Fibroblast of skin of scalp (primary cell): ENCODE measurements at places on chromosomes 3 and 15.

- DNase-seq, result no peak
Measured at GRCh38 chr15:100112636-100113305, 229.0 kb downstream of the ADAMTS17 start.

GRCh38 chr3:37558580-37558979 lies 303.1 kb upstream of the CTDSPL start:
- no peak for DNase-seq

GRCh38 chr3:46593979-46594378 lies 18.3 kb upstream of the FAM240A start:
- no peak for DNase-seq

- DNase-seq, result no peak
Measured at GRCh38 chr3:36652104-36652503, 112.2 kb downstream of the DCLK3 start.

DNA sequence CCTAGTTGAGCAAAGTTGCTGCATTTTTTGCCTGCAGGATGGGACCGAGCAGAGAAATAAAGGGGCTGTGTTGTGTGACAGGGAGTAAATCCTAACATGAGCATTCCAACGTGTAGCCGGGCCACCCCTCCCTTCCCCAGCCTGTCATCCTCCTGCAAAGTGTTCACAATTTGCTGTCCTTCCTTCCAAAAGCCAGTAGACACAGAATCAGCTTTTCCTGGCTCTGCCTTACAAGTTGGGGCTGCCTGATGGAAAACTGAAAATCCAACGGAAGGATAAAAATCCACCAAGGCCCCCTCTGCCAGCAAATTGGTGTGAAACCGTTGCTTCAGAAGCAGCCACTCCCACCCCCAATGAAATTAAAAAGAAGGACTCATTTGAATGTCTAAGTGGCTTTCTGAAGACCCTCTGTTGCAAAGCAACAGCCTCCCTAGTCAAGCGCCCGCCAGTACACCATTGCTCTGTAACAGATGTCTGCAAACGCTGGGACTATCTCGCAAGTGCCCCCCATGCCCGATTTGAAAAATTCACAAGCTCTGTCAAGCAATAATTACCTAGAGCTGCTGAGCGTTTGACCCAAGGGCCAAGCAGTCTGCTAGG lies 665 bp downstream of the FRMD4B start:
- DNase-seq, result no peak

DNA sequence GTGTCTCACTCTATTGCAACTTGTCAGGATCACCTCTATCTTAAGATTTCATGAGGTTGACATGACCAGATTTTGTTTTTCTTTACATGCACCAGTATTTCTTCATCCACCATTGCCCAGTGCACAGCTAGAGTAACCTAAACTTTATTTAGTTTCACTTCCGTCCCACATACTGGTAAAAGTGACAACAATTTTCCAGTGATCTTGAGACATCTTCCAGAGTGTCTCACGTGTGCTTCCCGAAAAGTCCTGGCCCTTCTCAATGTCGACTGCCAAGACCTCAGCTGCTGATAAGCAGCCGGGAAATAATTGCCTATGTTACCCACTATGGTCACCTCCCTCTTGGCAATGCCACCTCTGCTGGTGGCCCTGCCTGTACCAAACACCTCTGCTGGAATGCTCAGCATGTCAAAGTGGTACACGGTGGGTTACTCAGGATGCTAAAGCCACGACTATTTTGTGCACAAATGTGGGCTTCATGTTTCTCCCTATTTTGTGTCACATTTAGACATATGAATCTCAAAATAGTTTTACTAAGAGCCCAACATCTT lies 379.7 kb upstream of the TGFBR2 start:
- DNase-seq, result peak; percentile 40

DNA sequence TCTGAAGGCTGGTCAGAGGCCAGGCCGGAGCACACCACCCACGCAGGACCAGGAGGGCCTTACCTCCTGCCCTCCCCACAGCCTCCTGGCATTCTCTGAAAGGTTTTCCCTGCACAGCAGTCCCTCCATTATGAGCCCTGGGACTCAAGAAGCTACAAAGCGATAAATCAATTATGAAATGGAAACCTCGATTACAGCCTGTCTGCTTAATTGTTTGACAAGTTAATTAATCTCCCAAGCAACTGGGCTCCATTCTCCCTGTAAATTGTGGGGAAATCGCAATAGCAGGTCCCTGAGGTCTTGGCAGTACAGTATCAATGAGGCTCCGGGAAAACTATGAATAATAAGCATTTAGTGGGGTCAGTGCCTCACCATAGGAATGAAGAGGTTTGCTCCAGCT lies 683.5 kb downstream of the NTRK3 start:
- no peak for DNase-seq

DNA sequence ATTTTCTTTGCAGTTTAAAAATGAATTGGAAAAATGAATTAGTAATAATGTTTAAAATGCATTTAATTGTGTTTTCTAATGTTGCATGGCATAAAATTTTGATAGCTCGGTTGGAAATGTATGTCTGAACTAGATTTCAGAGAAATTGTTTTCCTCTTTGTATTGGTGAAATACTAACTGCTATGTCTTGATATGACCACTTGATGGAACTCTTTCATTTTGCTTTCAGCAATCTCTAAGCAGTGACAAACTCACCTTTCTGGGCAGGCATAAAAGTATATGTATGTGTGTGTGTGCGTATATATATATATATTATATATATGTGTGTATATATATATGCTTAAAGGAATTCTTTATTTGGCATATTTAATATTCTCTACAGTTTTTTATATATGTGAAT lies 239.3 kb upstream of the ZNF717 start:
- DNase-seq, result peak; percentile 39

- peak; percentile 18 for DNase-seq
Measured at GRCh38 chr3:195873971-195874370, 34.4 kb downstream of the TNK2 start.

DNA sequence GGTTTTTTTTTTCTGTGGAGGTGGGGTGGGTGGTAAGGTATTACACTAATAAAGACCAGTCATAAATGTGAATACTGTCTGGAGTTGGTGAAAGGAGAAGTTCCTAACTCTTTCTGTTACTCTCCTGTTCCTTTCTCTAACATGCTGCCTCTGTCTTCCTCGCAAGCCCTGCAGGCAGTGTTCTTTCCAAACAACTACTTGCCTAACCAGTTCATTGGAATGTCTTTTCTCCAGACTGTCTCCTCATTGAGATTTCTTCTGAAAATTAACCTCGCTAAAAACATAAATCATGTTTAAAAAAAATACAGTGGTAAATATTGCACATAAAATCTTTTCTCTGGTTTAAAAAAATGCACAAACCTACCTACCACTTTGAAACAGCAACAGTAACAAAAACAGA lies 135.2 kb downstream of the TP63 start:
- peak; percentile 3 for DNase-seq

GRCh38 chr3:46406788-46407611 lies at the start of the genes CCR5AS and CCRL2:
CCR5AS (minus strand) TSS chr3:46407066.
CCRL2 (plus strand) TSS chr3:46407259; CDS start chr3:46408080, 821 bp downstream.
- DNase-seq, result peak; percentile 58

DNA sequence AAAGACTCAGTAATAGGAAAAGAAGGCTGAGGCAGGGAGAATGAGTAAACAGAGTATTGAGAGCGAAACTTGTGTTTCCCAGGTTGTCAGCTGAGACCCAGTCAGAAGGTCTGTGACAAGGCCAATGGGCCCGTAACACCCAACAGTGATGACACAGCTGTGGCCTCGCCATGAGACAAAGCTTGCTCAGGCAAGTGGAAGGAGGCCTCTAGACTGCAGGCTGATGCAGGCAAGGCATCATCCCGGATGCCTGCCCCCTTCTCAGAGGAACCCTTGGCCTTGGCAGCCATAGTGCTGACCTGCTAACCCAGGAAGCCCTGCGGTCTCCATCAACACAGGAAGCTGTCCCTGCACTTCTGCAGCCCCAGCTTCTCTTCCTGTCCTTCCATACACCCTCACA lies 15.4 kb downstream of the RAB6B start:
- no peak for DNase-seq

GRCh38 chr15:58241872-58242271 lies 103.7 kb downstream of the AQP9 start:
- DNase-seq, result peak; percentile 15

DNA sequence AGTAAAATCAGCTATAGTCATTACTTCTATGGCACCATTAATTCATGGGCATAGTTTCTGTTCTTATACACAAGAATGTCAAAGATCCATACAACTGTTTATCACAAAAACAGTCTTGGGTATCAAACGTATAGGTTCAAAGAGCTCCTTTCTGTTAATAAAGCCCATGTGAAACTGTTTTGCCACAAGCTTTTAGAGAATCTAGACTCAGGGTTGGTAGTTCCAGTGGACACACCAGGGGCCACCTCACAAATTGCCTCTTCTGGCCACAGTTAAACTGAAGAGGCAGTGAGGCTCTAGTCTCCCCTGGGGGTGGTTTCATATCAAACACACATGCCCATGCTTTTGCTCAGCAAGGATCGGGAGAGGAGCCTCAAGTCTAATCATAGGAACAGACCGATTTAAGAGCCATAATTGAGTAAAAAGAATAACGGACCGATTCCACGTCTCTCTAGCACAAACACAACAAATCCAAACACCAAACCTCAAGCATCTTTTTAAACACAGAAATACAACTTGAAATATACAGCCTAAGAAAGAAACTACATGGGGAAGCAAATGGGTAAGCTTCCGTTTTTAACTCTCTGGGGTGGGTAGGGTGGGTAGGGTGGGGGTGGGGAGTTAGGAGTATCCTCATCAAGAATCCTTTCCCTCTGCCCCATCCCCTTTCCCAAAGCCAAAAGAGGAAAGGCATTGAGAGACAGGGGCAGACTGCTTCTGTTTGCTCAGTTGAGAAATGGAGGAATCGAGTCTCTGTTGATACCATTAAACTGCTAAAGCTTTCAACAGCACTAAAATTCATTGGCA lies 443.3 kb downstream of the MAGI1 start:
- DNase-seq, result no peak

DNA sequence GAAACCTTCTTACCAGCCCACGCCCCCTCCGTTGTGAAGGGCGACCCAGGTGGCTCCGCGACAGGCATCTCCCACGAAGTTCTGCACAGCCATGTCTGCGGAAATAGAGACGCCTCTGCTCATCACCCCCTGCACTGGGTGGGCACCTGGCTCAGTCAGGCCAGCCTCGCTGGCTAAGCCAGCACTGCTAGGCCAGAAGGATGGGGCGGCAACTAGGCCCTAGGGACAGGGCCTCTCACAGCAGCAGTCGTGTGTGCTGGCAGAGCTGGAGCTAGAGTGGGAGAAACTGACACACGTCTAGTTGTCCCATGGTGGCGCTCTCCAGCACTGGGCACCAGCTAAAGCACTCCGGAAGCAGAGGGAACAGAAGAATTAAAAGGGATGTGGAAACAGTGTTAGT lies 12.5 kb upstream of the ZXDC start:
- DNase-seq, result no peak

- peak; percentile 60 for DNase-seq
Measured at GRCh38 chr3:55549177-55549576, 62.1 kb upstream of the WNT5A start.

DNA sequence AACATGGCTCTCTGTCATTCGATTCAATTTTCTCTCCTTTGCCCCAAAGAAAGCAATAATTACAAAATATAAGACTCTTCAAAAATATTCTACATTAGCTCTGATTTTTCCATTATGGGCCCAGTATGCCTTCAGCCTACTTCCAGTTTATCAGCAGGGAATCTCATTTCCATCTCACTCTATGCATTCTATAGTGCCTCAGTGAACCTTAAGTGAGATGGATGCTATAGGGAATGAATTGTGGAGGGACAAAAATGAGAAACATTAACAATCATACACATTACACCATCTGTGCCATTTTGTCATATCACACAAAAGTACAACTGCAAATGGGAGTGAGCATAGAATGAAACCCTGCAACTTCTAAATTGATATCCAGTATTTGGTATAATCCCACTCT lies 50.7 kb upstream of the TSPAN3 start:
- DNase-seq, result no peak

GRCh38 chr3:16242177-16242576 lies 22.6 kb downstream of the DPH3 start:
- no peak for DNase-seq

- DNase-seq, result peak; percentile 63
Measured at GRCh38 chr15:82803793-82804574, 1.9 kb downstream of the FSD2 start.

DNA sequence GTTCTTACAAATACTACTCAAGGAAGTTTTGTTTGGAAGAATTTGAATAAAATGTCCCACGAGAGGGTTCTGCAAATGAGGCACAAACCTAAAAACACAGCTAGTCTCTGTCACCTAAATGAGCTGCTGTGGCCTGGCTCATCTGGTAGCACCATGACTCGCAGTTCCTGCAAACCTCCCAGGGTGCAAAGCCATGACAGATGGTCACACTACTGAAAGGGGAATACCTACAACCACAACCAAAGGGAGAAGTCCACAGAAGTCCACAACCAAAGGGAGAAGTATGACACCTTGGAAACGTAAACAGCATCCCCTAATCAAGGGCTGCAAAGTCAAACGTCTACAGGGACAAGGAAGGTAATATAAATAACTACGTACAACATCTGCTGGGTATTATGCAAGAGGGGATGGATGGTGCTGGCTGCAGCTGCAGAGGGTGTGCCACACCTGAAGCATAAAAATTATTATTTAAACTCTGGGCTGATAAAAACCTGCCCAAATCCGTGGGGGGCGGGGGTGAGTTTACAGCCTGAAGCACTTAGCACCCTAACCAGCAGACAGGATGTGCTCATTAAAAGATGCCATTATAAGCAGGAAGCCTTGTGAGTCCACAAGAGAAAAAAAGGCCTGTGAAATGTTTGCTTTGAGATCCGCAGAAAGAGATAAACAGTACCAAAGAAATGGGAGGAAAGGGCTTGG lies 184.0 kb downstream of the MAGI1 start:
- no peak for DNase-seq

DNA sequence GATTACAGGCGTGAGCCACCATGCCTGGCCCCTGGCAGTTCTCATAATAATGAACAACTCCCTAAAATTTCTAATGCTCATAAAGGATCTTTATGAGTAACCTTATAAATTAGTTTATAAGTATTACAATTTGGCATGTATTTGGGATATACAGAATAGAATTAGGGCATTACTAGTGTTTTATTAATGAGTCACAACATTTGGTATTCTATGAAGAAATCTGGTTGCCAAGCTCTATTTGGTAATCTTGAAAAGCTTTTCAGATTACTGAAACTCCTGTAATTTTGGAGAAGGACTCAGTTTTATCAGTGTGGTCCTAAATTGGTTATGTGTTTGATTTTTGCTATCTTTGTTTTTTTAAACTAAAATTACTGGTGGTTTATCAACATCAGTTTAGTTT lies 45.8 kb downstream of the TM6SF1 start:
- peak; percentile 14 for DNase-seq

- no peak for DNase-seq
Measured at GRCh38 chr3:143122608-143123352, 3.2 kb downstream of the CHST2 start.

- DNase-seq, result peak; percentile 45
Measured at GRCh38 chr3:123186695-123187094, 15.0 kb upstream of the SEC22A start.

DNA sequence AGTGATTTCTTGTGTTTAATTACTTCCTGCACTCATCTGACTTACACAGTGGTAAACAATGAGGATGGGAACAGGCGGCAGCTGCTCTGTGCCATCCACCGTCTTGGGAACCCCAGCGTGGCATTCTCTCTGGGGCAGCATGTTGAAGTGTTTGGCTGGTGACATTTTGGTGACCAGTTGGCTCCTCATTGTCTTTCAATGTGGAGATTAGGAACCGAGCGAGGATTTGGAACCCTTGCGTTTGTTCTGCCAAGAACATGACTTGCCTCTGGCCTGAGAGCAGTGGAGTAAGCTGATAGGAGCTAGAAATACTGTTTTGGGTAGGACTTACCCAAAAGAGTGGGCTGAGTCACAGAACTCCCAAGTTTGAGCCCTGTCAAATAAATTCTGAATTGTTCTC lies 88.8 kb downstream of the IGF1R start:
- no peak for DNase-seq

- no peak for DNase-seq
Measured at GRCh38 chr15:89770041-89770440, 6.1 kb upstream of the MESP2 start.
